ENCODE measurements at places on chromosomes 1 and 21. TPM values are rescaled to one million over a fixed set of nuclear protein-coding genes. Genes with fewer than 3 reads are reported as not detected.

Gene L1TD1
- total RNA-seq: under 0.01 TPM

Gene TIE1
- total RNA-seq: 0.98 TPM

Gene BSND
- total RNA-seq: not detected

Gene AADACL4
- not detected for total RNA-seq

Gene PTGS2
- total RNA-seq: 0.38 TPM

Gene ABCG1
- total RNA-seq: 2.9 TPM

Gene LCE1C
- total RNA-seq: not detected

Gene EPRS1
- total RNA-seq: 59.8 TPM

Gene ACBD3
- 24.0 TPM for total RNA-seq

Gene NUAK2
- 30.1 TPM for total RNA-seq

All from mesangial cell (primary cell).